ENCODE measurements at places on chromosomes 4 and X.

DNA sequence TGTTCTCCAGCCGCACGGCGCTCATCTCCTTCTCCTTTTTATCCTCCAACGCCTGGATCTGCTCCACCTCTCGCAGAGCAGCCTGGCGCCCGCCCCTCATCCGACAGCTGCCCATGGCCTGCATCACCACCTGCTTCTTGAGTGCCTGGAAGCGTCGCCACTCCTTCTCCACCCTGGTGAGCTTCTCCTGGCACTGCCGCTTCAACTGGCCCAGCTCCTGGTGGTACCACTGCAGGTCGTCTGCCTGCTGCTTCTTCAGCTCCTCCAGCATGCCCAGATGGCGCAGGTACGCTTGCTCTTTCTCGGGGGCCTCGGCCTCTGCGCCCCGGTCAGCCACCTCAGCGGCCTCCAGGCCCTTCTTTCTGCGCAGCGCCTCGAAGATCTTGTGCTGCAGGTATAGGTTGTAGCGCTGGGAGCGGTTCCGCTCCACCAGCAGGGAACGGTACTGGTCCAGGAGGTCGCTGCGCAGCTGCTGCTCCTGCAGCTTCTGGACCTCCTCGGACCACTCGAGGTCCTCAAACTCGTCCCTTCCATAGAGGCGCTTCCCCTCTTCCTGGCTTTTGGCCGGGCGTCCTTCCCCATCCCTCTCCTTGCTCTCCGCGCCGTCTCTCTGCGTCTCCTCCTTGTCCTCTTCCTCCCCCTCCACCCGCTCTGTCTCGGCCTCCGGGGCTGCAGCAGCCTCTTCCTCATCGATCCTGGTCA lies 1.2 kb upstream of the TADA2B start:
- DNase-seq, result no peak

GRCh38 chr4:163748449-163748848 lies 254.0 kb downstream of the TMA16 start:
- no peak for DNase-seq

- DNase-seq, result no peak
Measured at GRCh38 chrX:30863974-30864373, 25.1 kb downstream of the TAB3 start.

DNA sequence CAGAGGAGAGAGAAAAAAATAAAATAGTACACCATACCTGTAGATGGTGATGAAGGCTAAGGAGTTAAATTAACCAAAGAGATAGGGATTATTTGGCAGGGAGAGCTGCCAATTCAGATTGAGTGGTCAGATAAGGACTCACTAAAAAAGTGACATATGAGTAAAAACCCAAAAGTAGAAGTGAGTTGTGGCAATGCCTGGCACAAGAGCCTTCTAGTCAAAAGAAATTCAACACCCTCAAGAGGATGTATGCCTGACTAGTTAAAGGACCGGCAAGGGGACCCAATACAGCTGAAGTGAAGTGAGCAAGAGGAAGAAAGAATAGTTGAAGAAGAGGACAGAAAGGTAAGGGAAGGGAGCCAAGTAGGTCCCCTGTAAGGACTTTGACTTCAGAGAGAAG lies 34.9 kb downstream of the ELF2 start:
- no peak for DNase-seq

DNA sequence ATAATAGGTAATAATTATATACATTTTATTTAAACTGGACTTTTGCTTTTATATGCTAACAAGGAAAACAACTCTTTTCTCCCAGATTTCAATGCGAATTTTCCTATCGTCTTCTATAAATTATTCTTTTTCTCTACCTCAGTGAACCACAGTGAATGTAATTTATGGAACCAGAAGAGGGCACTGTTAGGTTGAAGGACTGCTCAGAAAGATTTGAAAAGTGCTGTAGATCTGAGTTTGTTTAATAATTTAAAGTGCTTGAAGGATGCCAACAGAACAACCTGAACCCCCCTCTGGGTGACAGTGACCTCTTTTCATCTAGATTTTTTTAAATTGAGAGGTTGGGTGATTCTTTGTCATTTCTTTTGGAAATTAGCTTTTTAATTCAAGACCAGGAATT lies 54.9 kb downstream of the PHOX2B start:
- peak; percentile 18 for DNase-seq

DNA sequence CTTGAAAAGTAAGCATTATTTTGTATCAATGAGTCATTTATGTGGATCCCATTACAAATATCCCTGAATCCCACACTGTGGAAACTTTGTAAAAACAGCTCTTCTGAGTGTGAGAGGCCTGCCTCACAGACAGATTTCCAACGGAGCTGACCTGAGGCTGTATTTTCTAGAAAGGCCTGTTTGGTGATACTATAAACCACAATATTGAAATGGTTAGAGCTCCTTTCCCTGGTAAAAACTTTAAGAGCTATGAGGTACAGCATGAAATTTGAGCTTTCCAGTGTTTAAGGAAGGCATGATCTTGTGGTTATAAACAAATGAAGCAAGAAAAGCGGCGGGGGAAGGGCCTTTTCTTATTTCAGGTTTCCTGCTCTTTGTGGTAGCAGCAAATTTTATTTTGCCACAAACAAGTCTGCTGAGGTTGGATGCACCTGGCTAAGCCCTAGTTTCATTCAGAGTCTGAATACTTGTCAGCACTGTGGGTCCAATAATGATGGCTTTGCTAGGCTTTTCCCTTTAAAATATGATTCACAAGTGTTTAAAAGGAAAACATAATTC lies 86.8 kb upstream of the ETNPPL start:
- DNase-seq, result no peak

- DNase-seq, result no peak
Measured at GRCh38 chrX:134542485-134542884, 82.5 kb downstream of the HPRT1 start.

DNA sequence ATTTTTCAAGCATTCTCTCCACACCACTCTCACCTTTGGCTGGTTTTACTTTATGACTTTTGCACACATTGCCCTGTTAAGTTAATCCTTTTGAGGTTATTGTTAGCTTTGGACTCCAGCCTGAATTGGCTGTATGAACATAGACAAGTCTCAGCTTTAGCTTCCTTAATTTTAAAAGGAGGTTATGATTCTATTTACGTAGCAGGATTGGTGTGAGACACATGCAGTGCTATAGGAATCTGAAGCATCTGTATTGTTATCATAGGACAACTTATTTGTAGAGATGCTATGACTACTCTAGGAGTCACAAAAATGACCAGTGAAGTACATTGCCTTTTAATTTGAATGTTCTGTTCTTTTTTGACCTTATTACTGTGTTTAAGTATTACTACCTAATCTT lies 15.7 kb downstream of the PGAM4 start:
- DNase-seq, result no peak

DNA sequence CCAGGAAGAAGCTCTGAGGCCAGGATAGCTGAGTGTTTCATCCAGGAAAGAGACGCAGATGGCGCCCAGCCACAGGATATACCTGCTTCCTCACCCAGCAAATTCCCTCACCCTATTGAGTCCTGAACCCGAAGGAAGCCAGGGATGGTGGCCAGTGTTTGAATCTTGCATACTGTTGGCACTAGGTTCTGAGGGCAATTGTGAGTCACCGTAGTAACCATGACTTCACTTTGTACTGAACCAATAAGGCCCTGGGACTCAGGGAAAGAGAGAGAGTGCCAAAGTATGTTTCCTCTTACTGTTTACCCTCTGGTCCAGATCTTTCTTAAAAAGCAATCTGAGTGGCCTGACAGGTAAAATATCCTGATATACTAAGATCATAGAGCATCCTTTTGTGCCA lies 25.6 kb upstream of the SMIM10L2A start:
- no peak for DNase-seq

GRCh38 chr4:103244251-103244650 lies 46.1 kb upstream of the CENPE start:
- no peak for DNase-seq

DNA sequence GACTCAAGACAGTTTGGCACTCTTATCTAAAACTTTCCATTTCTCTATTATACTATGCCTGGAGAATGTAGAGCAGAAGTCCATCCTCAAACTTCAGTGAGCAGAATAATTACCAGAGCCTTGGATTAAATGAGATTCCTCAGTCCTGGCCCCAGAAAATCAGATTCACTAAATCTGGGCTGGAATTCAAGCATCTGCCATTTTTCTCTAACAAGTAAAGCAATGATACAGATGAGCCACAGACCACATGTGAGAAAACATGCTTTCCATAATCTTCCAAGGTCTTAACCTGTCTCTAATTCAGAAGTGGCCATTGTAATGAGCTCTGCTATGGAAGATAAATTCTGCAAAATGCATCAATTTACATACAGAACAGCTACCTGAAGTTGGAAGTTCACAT lies 25.4 kb downstream of the SOWAHB start:
- no peak for DNase-seq

- DNase-seq, result no peak
Measured at GRCh38 chr4:150656891-150657290, 74.9 kb downstream of the MAB21L2 start.

DNA sequence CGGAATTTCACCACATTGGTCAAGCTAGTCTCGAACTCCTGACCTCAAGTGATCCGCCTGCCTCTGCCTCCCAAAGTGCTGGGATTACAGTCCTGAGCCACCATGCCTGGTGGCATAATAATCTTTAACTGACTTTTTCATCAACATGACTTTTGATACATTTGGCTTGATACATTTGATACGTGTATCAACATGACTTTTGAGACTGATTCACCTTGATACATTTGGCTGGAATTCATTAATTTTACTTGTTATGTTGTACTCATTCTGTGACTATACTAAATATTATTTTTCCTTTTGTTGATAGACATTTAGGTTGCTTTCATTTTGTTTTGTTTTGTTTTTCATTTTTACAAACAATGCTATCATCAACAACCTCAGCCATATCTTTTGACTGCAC lies 6.3 kb downstream of the TMEM154 start:
- DNase-seq, result no peak

- DNase-seq, result no peak
Measured at GRCh38 chrX:40267334-40268187, 169.8 kb upstream of the BCOR start.

DNA sequence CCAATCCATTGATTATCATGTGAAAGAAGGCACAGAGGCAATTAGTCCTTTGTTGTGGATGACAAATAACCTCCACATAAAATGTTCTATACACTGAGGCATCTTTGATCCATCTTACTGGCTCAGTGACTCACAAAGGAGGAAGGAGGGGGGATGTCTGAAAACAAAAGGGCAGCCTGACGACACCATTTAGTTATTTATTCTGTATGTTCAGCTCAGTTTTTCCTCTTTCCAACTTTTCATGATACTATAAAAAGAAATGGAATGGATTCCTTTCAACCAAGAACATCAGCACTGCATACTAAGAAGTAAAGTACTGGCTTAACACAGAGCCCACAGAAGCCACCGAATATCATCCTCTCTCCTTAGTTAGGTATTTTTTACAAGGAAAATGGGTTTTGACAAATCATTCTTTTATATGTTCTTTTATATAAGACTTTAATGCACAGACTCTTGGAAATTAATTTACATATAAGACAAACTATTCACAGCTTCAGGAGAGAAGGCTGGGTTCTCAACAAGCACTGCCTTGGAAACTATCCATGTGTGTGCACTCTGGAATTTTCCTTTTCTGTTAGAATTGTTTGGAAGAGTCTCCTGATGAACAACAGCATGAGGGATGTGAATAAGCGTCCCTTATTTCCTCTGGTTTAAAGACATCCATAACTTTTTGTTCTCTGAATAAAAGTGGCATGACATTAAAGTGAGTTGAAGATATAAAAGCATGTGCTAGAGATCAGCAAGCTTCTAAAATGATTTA lies 135.6 kb downstream of the TSPAN5 start:
- DNase-seq, result no peak

GRCh38 chr4:82394896-82395295 lies 21.1 kb upstream of the HNRNPD start:
- no peak for DNase-seq

DNA sequence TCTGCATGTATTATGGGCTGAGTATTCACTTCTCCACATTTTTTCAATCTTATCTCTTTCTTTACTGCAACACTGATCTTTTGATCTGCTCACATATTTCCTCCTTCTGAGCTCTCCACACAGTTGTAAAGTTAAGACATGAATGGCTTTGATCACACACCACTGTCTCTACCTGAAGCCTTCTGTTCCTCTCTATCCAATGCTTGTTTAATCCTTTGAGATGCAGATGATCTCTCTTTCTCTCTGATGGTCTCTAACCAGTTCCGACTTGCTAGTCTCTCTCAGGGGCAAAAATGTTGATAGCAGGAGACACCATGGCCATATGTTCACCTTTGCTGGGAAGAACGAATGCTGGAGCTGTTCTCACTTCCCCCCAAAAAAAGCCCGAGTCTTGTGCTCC lies 162.4 kb downstream of the UNC5C start:
- no peak for DNase-seq

- DNase-seq, result no peak
Measured at GRCh38 chr4:176350671-176351070, 30.9 kb downstream of the SPCS3 start.

- no peak for DNase-seq
Measured at GRCh38 chr4:109174224-109174953, 128.1 kb downstream of the COL25A1 start.

DNA sequence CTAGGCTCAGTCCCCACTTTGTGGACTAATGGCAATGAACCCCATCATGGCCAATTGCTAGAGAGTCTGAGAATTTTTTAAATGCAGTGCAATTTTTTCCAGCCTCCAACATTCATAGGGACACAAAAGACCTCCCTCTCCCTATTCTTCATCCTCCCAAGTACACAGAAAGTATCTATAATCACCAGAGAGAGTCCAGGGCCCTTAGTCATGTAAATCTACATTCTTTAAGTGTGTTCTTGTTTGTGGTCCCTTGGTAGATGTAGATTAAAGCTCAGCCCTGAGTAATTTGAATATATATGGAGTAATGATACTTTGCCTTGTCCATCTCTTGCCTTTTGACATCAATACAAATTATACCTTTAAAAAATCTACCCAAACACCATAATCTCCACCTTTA lies 51.3 kb upstream of the ATXN3L start:
- no peak for DNase-seq

- no peak for DNase-seq
Measured at GRCh38 chr4:80101071-80101791, 28.2 kb upstream of the ANTXR2 start.

DNA sequence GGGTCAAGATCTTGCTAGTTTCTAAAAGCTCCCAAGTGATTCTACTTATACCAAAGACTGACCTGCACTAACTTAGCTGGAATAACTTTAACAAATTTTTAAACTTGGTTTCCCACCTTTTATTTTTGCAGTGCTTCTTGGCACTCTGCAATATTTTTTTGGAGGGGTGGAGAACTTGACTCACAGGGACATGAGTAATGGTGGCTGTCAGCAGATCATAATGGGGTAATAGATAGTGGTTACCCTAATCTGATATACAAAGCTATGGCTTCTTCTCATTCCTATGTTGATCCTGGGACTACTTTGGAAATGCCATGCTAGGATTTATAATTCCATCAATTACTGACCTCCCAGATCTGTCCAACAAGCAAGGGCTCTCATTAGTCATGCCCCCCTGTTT lies 295.7 kb downstream of the GPAT3 start:
- no peak for DNase-seq

GRCh38 chr4:95556207-95556859 lies 7.6 kb upstream of the UNC5C start:
- DNase-seq, result no peak

Measured in NCI-H774 (cell line).